ENCODE measurements at places on chromosomes 6 and 20.

- peaks cover 29% of the 10 kb centered on the region for H3K27me3 ChIP-seq
- peaks cover 4% of the 10 kb centered on the region for H3K4me1 ChIP-seq
- H3K36me3 ChIP-seq: no peaks in the 10 kb centered on the region
- no peak overlapping the region for H3K27ac ChIP-seq
These were observed 13.1 kb upstream of the MLN start for GRCh38 chr6:33816911-33817310.

GRCh38 chr6:29743568-29743967 lies 20.3 kb downstream of the HLA-F start:
- H3K36me3 ChIP-seq: peaks cover 17% of the 10 kb centered on the region
- no peak overlapping the region for H3K4me3 ChIP-seq
- H3K4me1 ChIP-seq: peaks cover 17% of the 10 kb centered on the region
- no peak overlapping the region for H3K27ac ChIP-seq

DNA sequence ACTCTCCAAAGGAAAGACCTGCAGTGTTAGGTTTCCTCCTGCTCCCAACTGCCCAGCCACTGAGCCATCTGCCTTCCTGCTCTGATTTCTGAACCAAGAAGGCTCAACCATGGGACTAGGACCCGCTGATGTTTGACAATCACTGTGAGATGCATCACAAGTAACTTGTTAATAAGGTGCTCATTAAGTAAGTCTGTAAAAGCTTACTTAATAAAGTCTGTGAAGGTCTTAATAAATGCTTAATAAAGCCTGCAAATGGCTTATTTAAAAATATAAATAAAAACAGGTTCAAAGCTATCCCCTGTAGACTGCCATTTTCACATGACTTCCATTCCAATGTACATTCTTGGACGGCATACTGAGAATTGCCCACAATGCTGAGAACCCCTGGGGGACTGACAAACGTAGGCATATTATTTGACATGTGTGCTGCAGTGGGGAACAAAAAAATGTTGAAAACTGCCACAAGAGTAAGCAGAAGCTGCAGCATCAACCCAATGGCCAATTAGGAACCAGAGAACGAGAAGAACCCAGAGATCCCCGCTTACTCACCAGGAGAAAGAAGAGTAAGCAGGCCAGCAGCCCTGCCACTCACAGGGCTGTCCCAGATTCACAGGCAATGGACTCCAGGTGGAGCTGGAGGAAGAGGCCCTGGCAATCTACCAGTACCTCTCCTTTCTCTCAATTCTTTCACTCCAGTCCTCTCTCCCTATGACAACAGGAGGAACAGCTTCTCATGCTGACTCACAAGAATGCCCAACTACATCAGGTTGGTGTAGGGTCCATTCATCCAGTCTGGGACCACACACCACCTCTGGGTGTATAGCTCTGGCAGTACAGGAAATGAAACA lies 19.5 kb downstream of the KIF13A start:
- H3K36me3 ChIP-seq: no peaks in the 10 kb centered on the region
- H3K4me3 ChIP-seq: no peak overlapping the region
- no peak overlapping the region for H3K27ac ChIP-seq
- H3K4me1 ChIP-seq: no peaks in the 10 kb centered on the region

DNA sequence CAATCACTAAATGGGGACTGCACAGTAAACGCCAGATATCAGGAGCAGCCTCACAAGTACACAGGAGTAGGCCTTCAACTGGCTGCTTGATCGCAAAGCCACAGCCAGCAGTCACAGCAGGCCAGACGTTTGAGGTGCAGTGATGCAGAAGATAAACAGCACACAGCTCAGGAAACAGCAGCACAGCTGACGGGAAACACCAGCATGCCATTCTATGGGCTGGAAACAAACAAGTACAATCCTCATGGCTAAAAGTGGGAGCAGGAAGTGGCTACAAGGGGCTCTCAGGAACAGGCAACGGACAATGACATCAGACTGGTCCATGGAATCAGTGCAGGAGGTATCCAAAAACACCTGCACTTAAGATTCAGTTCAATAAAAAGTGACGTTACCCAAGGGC lies 111.0 kb downstream of the DTNBP1 start:
- no peak overlapping the region for H3K27ac ChIP-seq
- H3K4me1 ChIP-seq: no peaks in the 10 kb centered on the region
- H3K4me3 ChIP-seq: no peak overlapping the region
- no peaks in the 10 kb centered on the region for H3K36me3 ChIP-seq
- no peaks in the 10 kb centered on the region for H3K27me3 ChIP-seq

DNA sequence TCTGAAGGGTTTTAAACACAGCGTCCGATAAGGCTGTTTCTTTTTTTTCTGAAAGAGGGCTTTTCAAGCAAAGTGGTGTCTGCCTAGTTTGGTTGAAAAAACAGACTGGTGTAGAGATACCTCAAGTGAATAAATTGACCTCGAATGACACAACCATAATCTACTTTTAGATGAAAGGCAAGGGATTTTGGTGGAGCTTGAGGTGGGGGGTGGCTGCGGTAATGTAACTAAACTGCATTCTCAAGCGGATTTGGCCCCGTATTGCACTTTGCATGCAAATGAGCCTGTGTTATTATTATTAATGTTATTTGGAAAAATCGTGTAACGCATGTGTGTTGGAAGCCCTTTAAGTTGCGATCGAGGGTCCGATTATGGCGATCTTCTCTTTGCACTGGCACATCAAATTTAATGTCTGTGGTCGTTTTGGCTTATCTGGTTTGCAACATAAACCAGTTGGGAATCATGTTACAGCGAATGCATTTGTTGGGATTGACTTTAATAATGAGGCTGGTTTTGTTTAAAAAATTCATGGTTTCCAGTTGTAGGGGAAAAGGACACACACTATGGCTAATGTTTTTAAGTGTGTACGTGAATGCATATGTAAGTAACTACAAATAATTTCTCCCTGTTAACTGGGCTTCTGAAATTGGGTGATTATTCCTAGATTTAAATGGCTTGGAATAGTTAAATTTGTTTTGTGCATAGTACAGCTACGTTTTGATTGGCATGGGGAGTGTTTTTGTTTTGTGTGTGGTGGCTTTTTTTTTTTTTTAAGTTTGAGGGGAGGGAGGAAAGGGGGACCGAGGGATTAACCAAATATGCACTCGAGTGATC lies 1.0 kb downstream of the JARID2 start:
- no peaks in the 10 kb centered on the region for H3K36me3 ChIP-seq
- peak overlapping the region; percentile 94 for H3K4me3 ChIP-seq
- no peaks in the 10 kb centered on the region for H3K27me3 ChIP-seq
- peak; percentile 55 for DNase-seq
- peak overlapping the region; percentile 92 for H3K27ac ChIP-seq
- H3K4me1 ChIP-seq: peaks cover 37% of the 10 kb centered on the region

DNA sequence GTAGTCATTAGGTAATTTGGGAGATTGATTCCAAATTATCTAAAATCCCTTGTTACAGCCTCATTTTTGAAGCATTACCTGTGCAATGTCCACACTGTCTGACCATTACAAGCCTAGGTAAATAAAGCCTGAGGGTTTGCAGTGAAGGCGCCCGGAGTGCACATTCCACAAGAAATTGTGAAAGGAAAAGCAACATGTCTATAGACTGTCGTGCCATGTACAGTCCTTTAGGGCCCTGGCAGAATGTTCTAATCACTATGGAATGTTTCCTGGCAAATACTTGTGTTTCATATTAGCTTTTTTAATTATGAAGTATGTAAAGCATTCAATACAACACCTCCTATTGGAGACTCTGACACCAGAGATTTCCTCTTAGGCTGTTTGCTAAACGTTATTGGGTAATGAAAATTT lies 28.9 kb downstream of the PREP start:
- H3K36me3 ChIP-seq: peaks cover 63% of the 10 kb centered on the region
- no peaks in the 10 kb centered on the region for H3K27me3 ChIP-seq
- no peak overlapping the region for H3K27ac ChIP-seq
- no peak overlapping the region for H3K4me3 ChIP-seq

DNA sequence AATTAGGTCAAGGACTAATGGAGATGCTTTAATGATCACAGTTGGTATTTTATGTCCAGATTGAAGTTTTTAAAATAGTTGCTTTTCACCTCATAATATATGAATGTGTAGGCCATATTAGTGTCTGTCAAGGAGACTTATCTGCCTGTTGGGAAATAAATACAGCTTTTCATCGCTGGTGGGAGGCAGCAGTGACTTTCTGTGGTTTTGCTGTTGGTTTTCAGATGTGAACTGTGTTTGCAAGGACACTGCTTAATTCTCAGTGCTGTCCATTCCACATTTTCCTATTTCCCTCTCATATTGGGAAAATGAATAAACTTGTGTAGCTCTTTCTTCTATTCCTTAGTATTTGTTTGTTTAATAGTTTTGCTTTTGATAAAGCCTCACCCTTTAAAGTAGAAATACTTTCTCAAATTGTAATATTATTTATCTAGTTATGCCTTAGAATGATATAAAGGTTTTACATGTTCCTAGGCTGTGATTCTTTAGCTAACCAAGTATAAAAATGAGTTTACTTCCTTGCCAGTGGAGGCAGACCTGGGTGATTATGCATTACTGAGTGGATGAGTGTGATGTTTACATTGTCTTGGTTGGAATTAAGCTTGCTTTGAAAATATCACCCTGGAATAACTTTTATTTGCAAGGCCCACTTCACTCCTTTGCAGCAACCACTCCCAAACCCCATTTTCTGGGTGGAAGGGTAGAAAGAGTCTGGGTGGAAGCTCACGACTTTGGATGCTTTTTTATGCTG lies 3.3 kb downstream of the PLCB4 start:
- no peaks in the 10 kb centered on the region for H3K36me3 ChIP-seq
- no peak overlapping the region for H3K4me3 ChIP-seq
- no peak for DNase-seq
- H3K4me1 ChIP-seq: no peaks in the 10 kb centered on the region
- H3K27ac ChIP-seq: no peak overlapping the region
- H3K27me3 ChIP-seq: peaks cover 15% of the 10 kb centered on the region

DNA sequence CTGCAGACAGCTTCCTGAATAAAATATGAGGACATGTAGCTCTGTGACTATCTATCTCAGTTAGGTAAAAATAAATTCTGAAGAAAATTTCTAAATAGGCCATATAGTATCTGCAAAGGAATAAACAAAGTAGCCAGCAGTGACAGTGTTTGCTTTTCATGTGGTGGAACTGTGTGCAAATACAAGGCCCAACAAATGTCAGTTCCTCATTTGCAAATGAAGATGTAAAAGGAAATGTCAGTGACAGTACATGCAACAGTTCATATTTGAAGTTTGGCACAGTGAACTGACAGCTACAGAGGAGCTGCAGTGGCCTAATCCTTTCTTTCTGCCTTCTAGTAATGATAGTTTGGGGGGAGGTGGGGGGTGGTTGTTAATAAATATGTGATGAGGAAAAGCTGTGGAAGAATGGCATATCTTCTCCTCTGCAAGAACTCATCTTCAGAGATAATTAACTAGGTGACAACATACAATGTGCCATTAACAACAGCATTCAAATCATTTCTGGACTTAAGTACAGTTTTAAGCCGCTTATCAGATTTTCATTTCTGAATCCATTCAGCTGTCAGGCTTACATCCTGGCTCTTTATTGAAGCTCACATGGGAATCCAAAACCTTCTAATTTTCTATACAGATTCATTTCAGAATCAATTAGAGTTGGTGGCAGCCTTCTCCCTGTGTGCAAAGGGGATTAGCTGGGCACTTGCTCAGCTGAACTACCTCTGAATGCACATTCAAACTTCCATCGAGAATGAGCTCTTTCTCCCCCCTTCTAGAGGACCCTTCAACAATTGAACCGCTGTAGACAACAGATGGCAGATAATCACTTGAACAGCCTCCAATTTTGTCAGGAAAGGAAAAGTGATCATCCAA lies 1059.0 kb upstream of the EPHA7 start:
- no peaks in the 10 kb centered on the region for H3K4me1 ChIP-seq
- no peak overlapping the region for H3K4me3 ChIP-seq
- H3K36me3 ChIP-seq: no peaks in the 10 kb centered on the region
- DNase-seq: no peak

GRCh38 chr6:80642452-80642851 lies 536.0 kb downstream of the BCKDHB start:
- H3K4me1 ChIP-seq: no peaks in the 10 kb centered on the region
- no peaks in the 10 kb centered on the region for H3K36me3 ChIP-seq
- H3K4me3 ChIP-seq: no peak overlapping the region
- H3K27ac ChIP-seq: no peak overlapping the region

DNA sequence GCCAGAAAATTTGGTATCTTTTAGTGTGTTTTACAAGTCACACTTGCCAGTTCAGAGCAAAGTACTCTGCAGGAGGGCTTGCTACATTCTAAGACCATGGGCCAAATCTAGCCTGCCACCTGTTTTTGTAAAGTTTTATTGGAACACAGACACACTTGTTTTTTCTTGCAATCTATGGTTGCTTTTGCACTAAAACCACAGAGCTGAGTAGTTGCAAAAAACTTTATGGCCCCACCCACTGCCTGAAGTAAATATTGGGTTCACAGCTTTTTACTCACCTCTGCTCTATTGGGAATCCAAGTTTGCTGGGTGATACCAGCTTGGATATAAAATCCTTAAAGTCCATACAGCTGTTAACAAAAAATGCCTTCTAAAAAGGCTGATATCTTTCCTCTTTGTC lies 109.0 kb downstream of the ZFP64 start:
- H3K4me3 ChIP-seq: no peak overlapping the region
- H3K27me3 ChIP-seq: no peaks in the 10 kb centered on the region
- H3K27ac ChIP-seq: no peak overlapping the region
- no peak for DNase-seq

DNA sequence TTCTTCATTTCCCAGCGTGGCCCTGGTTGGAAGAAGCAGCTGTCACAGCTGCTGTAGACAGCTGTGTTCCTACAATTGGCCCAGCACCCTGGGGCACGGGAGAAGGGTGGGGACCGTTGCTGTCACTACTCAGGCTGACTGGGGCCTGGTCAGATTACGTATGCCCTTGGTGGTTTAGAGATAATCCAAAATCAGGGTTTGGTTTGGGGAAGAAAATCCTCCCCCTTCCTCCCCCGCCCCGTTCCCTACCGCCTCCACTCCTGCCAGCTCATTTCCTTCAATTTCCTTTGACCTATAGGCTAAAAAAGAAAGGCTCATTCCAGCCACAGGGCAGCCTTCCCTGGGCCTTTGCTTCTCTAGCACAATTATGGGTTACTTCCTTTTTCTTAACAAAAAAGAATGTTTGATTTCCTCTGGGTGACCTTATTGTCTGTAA lies 292.7 kb downstream of the ESR1 start:
- H3K4me1 ChIP-seq: no peaks in the 10 kb centered on the region
- no peaks in the 10 kb centered on the region for H3K27me3 ChIP-seq
- DNase-seq: no peak
- no peak overlapping the region for H3K4me3 ChIP-seq

DNA sequence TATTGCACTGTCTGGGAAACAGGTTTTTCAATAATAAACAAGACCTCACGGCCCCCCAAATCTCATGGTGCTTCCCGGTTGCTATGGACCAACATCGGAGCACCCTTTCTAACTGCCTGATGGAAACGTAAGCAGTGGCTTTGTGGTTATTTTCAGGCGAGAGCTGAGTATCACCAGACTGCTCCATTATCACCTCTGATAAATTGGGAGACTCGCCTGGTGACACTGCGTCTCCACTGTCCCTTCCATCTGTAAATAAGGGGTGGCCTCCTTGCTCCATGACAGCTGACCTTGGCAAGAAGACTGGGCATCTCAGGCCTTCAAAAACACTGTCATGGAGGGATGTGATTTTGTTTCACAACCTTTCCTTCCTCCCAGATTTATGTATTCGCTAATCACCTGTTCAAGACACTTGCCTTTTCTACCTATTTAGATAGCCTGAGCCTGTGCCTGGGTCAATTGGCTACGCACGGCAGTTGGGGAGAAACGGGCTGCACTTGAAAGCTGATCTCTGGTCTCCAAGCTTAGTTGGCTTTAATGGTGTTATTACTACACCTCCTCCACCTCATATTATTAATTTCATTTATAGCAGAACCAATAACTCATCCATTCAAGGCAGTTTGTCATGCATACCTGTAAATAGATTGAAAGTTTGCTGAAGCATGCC lies 17.7 kb upstream of the CDH4 start:
- no peak for DNase-seq
- H3K4me1 ChIP-seq: no peaks in the 10 kb centered on the region
- no peak overlapping the region for H3K4me3 ChIP-seq
- no peaks in the 10 kb centered on the region for H3K36me3 ChIP-seq
- no peaks in the 10 kb centered on the region for H3K27me3 ChIP-seq
- no peak overlapping the region for H3K27ac ChIP-seq
